ENCODE measurements at places on chromosomes 5 and 9.

GRCh38 chr5:65034813-65035209 lies 266.1 kb downstream of the CWC27 start:
- no peak for DNase-seq

DNA sequence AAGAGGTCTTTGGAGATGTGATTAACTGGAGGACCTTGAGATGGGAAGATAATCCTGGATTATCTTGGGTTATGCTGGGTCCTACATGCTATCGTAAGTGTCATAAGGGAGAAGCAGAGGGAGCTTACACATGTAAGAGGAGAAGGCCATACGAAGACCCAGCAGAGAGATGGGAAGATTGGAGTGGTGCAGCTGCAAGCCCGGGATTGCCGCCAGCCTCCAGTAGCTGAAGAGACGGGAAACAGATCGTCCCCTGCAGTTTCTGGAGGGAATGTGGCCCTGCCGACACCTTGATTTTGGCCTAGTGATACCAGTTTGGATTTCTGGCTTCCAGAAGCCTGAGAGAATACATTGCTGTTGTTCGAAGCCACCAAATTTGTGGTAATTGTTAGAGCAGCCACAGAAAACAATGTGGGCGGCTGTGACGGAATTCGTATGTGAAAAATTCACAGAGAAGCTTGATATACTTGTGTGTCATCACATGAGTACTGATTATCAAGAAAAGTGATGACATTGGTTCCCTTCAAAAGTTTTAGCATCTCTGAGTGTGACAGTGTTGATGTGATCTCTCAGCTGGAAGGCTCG lies 86.9 kb downstream of the CYFIP2 start:
- DNase-seq = no peak

DNA sequence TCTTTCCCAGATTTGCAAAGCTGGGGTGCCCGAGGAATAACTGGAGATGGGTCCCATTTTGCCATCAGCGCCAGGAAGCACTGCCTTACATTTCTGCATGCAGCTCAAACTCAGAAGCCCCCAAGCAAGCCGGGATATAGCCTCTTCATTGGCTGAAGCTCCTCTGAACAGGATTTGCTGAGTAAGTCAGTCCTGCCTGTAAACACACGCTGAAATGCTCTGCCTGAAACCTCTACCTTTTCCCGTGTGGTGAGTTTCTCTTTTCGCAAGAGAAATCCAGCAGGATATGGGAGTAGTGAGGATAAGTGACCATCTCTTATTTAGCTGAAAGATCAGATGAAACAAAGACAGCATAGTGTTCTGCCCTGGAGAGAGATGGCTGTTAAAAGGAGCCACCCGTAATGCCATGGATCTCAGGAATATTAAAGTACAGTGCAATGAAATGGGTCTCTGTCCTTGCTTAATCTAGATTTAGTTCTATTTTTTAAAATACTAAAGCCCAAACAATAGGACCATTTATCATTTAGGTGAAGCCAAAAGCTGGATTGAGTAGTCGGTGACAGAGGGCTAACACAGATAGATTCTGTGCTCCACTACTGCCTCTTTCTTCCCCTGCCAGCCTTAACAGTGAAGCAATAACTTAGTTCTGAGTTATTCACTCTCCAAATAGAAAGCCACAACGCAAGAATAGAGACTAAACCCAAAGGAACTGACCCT lies 177.5 kb upstream of the PPP2R2B start:
- no peak for DNase-seq

- DNase-seq = no peak
Observed at GRCh38 chr5:4001004-4001403, 405.4 kb downstream of the IRX1 start.

- no peak for DNase-seq
Observed at GRCh38 chr9:134650431-134651190, 9.0 kb downstream of the COL5A1 start.

DNA sequence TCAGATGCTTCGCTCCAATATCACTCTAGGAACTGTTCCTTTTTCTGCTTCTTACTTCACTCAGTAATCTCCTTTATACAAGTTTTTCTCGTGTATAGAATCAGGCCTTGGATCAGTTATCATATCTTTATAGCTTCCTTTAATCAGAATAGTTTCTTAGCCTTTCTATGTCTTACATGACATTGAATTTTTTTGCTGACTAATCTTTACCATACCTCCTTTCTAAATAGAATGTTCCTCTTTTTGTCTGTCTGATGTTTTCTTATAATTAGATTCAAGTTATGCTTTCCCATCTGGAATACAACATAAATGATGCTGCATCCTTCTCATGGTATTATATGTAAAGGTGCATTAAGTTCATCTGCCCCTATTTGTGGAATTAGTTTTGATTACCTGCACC lies 40.2 kb upstream of the TYRP1 start:
- DNase-seq = peak; percentile 30

DNA sequence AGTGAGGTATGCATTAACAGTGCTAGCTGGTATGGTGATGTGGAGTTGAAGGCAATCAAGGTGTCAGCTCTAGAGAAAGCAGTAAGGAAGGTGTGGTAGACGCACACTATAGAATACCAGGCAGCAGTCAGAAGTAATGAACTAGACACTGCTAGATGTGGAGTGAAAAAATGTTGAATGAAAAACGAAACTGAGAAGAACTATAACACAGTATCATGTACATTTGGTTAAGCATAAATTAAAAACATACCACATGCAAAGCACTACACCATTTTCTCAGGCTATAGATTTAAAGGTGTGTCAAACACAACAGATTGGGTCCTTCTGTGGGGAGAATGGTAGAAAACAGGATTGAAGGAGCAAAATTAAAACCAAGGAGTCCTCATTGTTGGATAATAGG lies 15.4 kb downstream of the ZNF622 start:
- no peak for DNase-seq

- DNase-seq = no peak
Observed at GRCh38 chr9:33453999-33454660, 6.7 kb upstream of the AQP3 start.

GRCh38 chr9:18051638-18052037 lies 422.3 kb upstream of the ADAMTSL1 start:
- no peak for DNase-seq

GRCh38 chr9:134842321-134842720 lies 38.3 kb upstream of the FCN2 start:
- DNase-seq = no peak

DNA sequence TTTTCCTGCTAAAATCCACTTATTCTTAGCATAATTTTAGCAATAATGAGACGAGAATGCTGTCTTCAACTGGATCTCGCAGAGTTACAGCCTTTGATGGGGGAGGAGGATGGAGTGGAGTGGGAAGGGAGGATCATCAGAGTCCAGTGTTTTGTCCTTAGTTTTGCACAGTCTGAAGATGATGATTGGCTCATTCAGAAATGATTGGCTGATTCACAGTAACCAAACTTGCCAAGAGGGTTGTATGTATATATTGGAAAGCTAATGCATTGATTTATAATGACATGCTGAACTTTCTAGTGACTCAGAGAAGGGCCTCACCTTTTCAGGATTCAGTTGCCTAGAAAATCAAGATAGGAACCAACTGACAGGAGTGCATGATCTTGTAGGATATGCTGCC lies 448.0 kb downstream of the CCDC171 start:
- no peak for DNase-seq

DNA sequence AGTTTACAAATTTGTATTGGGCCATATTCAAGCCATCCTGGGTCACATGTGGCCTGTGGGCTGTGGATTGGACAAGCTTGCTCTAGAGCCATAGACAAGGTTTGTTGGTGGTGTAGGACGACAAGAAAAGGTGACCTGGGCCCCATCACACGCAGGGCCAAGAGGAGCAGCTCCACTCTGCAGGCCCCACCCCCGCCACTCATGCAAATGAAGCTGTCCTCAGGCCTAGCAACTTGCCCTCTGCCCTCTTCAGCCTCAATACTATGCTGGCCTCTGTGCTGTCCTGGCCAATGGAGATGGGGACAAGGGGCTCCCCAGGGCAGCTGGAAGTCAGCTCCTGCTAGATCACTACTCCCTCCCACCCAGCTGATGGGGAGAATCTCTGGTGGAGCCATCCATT lies 55.2 kb upstream of the TMEM252 start:
- DNase-seq = no peak

GRCh38 chr5:112275671-112276070 lies 143.4 kb downstream of the EPB41L4A start:
- no peak for DNase-seq

DNA sequence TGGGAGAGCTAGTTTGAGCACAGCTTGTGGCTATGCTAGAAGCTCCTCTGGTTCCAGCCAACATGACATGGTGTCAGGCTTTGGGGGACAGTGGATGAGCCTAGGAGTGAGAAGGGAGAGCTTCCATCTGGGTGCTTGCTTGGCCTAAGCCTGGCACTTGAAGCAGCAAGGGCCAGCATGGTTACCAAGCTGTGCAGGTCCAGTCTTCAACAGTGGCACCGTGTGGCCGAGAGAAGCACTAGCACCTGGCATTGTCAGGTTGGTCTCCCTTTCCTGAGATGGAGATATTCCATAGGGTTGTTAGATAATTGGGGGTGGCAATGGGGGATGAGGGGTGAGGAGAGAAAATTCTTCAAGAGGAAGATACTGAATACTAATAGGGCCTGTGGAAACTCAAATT lies 261.9 kb downstream of the PBX3 start:
- DNase-seq = peak; percentile 30

GRCh38 chr5:54803471-54804011 lies 181.9 kb downstream of the ESM1 start:
- DNase-seq = no peak

DNA sequence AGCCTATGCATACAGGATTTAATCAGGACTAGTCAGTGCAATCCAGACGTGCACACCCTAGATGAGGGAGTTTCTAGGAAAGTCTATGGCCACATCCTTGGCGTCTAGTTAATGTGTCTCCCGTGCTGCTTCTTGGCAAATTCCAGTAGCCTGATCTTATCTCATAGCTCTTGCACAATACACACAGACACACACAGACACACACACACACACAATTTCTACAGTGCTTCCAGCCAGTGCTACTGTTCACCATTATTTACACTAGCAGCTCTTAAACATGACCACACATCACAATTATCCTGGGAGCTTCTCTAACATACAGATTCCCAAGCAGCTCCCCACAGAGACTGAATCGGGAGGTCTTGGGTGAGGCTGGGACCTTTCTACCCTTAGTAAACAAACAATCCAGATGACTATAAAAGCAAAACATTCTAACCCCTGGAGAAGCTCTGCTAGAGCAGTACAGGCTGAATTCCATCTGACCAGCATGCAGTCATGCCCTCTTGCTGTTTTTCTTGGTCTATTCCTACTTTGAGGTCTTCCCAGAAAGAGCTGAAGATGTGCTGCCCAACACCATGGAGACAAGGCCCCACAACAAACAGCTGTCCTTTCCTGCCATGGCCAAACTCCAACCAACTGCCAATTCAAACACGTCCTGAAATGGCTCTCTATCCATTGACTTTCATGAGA lies 236.6 kb downstream of the DEPDC1B start:
- peak; percentile 10 for DNase-seq

DNA sequence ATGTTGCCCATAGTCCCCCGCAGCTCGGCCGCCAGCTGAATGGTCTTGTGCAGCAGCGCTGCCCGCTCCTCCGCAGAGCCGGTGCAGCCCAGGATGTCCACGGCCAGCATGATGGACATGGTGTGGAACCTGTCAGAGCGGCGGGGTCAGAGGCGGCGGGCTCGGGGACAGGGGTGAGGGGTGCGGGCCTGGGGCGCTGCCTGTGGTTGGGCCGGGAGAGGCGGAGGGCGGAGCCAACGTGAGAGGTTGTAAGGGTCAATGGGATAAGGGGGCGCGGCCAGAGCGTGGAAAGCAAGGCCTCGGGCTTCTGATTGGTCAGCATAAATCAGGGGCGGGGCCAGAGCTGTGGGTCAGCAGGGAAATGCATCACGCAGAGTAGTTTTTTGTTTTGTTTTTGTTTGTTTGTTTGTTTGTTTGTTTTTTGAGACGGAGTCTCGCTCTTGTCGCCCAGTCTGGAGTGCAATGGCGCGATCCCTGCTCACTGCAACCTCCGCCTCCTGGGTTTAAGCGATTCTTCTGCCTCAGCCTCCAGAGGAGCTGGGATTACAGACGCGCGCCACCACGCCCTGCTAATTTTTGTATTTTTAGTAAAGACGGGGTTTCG lies 6.8 kb upstream of the TOR2A start:
- no peak for DNase-seq

GRCh38 chr9:134442085-134442474 lies 115.8 kb downstream of the RXRA start:
- no peak for DNase-seq

- no peak for DNase-seq
Observed at GRCh38 chr9:38527503-38527902, 92.9 kb downstream of the ANKRD18A start.

DNA sequence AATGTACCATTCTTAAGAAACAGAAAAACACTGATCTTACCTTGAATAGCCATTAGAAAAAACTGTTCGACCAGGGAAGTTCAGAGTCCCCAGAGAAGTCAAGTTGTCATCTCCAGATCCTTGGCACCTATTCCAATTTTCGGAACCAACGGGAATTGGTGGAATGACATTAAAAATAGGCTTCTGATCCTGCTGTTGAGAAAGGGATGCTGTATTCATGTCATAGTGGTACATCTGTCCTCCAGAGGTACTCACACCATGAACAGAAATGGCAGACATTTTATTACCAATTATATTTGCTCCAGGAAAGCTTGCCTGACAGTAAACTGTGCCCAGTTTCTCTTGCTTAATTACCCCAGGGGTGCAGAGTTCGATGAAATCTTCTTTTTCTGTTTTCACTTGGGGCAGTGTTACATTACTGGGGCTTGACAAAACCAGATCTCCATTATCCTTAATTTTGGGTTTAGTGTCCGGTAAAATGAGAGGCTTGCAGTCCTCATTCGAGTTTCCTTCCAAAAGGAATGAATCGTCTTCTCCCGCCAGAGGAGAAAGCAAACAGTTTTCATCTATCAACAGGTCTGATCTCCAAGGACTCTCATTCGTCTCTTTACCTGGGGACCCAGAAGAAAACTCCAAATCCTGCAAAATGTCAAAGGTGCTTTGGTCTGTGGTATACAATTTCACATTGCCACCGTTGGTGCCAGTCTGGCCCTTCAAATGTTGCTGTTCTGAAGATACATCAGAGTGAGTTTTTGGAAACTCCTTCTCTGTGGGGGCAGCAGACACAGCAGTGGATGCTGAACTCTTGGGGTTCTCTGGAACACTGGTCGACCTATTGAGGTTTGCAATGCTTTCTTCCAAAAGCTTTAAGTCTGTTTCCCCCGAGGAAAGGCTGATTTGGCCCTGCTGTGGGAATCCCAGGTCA lies 3.6 kb downstream of the NR3C1 start:
- no peak for DNase-seq

- DNase-seq = no peak
Observed at GRCh38 chr5:65248896-65249295, 232.8 kb downstream of the ADAMTS6 start.

- DNase-seq = no peak
Observed at GRCh38 chr5:78731884-78732283, 83.3 kb upstream of the LHFPL2 start.
